SHP77 treated with DMSO at 0.1 percent for 48 hours (cell line): ENCODE measurements at places on chromosomes 2 and 18.

DNA sequence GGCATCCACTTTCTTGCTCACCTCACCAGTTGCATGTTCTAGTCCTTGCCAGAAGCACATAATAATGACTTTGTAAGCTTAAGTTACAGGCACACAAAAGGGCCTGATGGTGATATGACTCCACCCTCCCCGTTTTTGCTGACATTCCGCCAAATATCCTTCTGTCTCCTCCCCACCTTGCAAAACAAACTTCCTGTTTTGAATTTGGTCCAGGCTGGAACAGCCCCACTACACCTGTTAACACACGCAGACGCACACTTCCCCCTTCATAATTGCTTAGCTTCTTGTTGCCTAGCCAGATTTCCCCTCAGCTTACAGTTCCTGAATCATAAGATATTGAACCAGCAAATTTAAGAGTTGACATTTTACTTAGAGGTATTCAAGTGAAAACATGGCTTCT, at the start of gene MGAT5:
TSS of gene MGAT5 (plus strand) at position 269 of the 400 bp plus-strand sequence. CDS start 332 bp downstream, outside the sequence.
- DNase-seq = no peak

- DNase-seq = peak; percentile 4
Measured at GRCh38 chr18:35949903-35950627, 22.4 kb upstream of the RMP24 start.

DNA sequence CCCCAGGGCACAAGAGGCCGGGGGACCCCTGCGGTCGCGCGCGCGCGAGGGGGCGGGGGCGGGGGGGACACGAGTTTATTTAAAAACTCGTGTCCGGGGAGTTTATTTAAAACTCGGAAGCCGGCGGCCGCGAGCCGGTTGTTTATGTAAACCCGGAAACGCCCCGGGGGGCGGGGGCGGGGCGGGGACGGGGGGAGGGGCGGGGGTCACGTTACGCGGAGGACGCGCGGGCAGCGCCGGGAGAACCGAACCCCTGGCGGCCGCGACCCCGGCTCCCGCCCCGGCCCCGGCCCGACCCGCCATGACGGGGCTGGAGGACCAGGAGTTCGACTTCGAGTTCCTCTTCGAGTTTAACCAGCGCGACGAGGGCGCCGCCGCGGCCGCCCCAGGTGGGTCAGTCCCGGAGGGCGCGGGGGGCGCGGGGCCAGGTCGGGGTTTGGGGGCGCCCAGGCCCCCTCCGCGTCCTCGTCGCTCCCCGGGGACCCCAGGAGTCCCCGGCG, 4.4 kb downstream of the NFATC1 start:
- DNase-seq = no peak

- DNase-seq = no peak
Measured at GRCh38 chr18:50111398-50111797, 83.5 kb downstream of the MYO5B start.

GRCh38 chr2:232611559-232612218, 21.7 kb upstream of the EFHD1 start:
- peak; percentile 14 for DNase-seq

GRCh38 chr2:160063271-160063670, 856 bp upstream of the PLA2R1 start:
- DNase-seq = no peak

- no peak for DNase-seq
Measured at GRCh38 chr2:47069628-47070154, 85.4 kb downstream of the STPG4 start.

- DNase-seq = no peak
Measured at GRCh38 chr18:59951591-59951990, 51.8 kb downstream of the PMAIP1 start.

DNA sequence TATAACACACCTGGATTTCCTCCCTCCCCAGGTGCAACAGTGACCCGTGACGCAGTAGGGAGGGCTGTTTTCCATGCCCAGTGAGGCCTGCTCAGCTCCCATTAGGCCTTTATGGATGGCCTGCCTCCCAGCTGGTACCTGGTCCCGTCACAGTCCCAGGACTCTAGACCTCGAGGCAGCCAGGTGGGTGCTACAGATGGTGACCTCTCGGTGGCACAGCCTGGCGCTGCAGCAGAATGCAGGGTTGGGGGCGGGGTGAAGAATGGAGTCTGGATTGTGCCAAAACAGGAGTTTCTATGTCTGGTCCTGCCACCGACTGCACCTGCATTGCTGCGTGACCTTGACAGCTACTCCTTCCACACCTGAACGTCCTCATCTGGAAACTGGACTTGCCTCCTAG, 18.0 kb upstream of the YWHAQ start:
- no peak for DNase-seq

DNA sequence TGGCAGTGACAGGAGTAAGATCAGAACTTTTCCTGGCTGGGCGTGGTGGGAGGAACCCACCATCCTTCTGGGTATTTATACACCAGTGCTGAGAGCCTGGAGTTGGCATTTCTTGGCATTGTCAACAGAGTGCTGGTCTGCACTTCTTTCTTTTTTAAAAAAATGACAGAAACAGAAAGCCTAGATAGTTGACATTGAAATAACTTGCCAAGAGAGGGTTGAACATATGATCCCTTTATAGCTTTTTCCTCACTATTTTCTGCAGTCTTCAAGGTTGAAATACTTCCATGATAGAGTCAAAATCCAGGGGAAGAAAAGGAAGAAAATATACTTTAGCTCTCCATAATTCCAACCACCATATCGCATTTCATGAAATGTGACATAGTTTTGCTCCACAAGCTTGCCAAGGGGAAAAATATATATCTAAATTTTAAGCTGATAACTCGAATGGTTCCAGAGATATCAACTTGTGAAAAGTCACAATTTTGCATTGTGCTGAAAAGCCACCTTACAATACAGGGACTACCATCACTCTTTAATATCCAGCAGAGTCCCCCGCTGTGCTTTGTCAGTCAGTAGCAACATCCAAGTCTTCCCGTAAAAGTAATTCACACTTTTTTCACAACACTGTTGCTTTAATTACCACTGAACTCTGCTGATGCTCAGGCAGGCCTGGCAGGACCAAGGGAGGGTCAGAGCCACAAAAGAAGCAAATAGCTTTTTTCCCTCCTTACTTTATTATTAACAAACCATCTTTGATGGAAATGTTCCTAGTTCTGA, 764.9 kb upstream of the FANCL start:
- no peak for DNase-seq

DNA sequence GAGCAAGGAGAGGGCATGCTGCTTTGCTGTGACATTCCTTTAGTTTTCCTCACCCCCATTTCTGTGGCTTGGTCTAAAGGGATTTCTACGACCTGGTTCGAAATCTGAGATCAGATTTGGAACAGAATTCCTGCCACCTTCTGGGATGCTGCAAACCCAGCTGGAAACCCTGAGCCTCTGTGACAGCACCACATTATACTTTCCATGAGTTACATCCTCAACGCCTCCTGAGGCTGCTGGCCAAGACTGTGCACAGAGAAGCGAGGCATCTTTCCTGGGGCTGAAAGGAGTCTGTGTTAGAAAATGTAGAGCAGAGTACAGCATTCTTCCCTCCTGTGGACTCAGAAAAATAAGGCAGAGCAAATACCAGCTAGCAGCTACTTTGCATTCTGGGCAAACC, 138.1 kb upstream of the CHAC2 start:
- no peak for DNase-seq
